Activated CD4-positive, alpha-beta T cell treated with anti-CD3 and anti-CD28 coated beads, Interleukin-2, amount 50 U/mL, for 16 hours (primary cell): ENCODE measurements at places on chromosomes 7 and 10.

DNA sequence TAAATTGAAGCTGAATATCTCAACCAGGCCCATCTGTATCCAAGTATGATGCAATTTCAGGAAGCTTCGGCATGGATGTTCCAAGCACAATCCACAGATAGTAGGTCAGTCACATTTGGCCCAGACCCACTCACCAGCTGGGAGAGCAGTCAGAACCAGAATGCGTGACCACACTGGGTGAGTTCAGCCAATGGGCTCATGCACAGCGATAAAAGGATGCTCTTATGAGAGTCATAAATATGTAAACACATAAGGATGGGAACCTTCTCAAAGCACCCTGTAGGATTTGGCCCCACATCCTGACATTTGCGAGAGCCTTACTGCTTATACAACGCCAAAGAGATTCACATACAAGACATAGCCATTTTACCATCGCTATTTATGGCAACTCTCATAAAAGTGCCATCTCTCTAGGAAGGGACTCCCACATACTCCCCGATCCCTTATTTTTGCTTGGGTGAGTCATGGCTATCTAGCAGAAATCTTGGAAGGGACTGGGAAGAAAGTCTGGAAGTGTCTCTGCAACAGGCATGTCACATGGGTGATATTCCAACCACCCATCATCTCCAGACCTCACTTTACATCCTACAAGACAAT lies 3.0 kb downstream of the AFAP1L2 start:
- DNase-seq, result no peak

GRCh38 chr7:136677471-136678365 lies 190.7 kb upstream of the CHRM2 start:
- no peak for DNase-seq

DNA sequence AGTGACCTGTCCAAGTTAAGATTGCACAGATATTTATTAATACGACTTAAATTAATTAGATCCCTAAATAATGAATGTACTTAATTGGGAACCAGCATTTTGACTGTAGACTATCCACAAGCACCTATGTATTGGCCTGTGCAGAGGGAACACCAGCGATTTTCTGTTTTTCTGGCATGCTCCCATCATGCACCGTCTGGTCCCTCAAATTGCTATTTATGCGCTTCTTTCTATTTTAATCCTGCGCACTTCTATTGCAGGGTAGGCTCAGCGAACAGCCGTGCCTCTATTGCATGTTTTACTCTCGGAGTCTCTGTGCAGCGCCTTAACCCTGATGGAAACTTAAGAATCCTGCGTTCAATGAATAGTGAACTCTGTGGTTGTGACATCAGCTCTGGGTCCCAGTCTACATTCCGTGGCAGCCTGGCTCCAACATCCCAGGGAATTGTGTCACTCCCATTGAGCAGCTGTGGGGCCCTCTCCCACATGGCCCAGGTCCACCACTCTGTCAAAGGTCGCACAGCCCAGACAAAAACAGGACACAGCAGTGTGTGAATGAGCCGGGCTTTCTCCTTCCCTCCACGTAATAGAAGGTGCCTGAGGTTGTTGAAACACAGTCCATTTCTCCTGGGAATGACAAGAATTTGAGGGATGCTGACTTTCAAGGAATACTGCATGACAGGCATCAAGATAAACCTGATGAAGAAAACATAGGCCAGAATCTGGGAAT lies 239.7 kb upstream of the KLF6 start:
- no peak for DNase-seq

DNA sequence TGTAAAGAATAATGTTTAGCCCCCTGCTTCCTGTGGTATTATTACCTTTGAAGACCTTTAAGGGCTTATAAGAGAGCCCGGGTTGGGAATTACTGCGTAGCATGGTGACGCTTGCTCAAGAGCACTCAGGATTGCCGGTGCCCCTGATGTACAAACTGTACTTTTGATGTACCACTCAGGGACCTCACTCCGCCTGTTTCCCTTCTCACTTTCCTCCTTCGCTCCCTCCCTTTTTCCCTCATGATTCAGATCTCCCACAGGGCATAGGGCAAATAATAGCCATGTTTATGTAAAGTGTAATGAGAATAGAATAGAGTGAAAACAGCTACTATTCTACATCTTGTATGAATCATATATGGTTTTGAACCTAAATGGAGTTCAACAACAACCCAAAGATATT lies 77.8 kb upstream of the PDCD4 start:
- no peak for DNase-seq

DNA sequence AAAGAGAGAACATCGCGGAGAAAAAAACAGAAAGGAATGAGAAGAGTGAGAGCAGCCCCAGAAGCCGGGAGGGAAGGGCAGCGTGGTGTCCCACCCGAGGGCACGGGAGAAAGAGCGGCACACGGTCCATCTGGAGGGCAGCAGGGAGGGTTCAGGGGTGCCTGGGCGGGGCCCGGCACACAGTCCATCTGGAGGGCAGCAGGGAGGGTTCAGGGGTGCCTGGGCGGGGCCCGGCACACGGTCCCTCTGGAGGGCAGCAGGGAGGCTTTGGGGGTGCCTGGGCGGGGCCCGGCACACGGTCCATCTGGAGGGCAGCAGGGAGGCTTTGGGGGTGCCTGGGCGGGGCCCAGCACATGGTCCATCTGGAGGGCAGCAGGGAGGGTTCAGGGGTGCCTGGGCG lies 172.4 kb downstream of the ZMYND11 start:
- no peak for DNase-seq

DNA sequence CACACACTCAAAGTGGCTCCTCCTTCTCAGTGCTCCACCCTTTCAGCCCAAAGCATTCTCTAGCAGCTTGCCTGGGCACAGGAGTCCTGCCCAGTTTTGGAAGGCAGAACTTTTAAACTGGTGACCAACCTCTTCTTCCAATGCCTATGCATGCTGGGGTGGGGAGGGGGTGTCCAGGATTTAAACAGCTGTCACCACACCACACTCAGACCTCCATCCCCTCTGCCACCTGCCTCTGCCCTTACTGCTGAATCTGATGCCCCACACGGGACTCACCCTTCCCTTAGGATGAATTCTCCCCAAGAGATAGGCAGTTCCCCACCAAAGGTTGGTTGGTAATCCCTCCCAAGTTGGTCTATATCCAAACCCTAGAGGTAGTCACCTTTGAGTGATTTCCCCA lies 50.2 kb downstream of the FRMPD2 start:
- no peak for DNase-seq

- no peak for DNase-seq
Measured at GRCh38 chr10:76337641-76338040, 906.2 kb downstream of the LRMDA start.

DNA sequence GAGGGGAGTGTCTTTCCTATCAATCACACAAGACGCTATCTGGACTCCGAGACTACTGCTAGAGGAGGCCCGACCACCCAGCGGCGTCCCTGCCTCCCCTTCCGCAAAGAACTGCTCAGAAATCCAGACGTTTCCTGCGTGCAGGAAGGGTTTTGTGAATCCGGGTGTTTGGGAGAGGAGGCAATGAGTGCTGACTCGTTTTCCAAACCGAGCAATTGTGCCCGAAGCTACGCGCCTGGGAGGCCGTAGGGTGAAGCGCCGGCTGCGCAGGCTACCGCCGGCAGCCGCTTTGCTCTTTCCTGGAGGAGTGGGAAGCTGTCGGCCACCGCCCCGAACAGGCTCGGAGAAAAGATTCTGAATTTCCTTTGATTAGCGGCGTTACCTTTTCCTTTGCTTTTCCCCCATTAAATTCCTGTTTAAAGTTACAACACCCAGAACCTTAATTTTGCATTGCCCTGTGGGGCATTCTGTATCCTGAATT lies 5.3 kb downstream of the VAX1 start:
- DNase-seq, result no peak

GRCh38 chr7:24733414-24734060 lies 23.7 kb downstream of the GSDME start:
- no peak for DNase-seq

DNA sequence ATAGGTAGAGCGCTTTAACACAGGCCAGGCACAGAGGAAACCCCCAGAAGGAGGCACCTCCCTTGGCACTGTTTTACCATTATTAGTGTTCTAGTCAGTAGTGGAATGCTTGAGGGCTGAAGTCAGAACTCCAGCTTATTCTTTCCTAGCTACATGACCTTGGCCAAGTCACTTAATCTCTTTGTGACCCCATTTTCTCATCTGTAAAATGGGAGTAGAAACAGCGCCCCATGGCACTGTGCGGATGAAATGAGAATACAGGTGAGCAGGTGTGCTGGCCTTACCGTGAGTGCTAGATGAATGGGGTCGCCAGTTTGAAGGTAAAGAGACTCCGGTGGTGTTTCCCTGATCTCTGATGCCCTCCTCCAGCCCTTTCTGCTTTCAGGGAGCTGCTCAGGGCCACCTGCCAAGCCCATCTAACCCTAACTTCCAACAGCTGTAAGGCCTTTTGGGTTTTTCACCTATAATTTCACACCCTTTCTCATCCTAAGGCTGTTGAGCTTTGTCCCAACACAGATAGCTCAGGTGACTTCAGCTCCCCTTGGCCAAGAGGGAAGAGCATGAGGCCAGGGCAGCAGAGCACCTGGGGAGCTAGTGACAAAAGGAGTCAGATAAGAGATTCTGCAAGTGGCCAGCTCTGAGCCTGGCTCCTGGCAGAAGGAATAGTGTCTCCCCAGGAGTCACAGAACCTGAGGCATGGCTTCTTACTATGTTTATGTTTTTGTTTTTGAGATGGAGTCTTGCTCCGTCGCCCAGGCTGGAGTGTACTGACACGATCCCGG lies 76.8 kb downstream of the SH3PXD2A start:
- DNase-seq, result no peak

GRCh38 chr7:111529507-111530355 lies 32.6 kb downstream of the IMMP2L start:
- no peak for DNase-seq

GRCh38 chr7:151432658-151433521 lies 7.1 kb downstream of the CRYGN start:
- DNase-seq, result peak; percentile 46

GRCh38 chr10:59577984-59578383 lies 131.7 kb downstream of the SLC16A9 start:
- DNase-seq, result no peak

DNA sequence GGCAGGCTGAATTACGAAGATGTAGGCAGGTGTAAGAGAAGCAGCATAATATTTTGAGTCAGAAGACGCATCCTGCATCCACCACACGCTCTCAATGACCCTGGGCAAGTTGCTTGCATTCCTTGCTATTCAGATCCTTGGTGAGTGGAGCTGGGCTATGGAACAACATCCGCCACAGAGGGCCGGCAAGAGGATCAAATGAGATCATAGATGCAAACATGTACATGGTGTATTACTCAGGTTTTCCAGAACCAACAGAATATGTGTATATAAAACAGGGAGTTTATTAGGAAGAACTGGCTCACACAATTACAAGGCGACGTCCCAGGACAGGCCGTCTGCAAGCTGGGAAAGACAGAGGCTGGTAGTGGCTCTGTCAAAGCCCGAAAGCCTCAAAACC lies 51.5 kb downstream of the ADAM12 start:
- no peak for DNase-seq

- DNase-seq, result no peak
Measured at GRCh38 chr7:25026156-25026555, 46.2 kb upstream of the OSBPL3 start.

GRCh38 chr7:36117203-36117840 lies 35.7 kb upstream of the EEPD1 start:
- DNase-seq, result no peak

DNA sequence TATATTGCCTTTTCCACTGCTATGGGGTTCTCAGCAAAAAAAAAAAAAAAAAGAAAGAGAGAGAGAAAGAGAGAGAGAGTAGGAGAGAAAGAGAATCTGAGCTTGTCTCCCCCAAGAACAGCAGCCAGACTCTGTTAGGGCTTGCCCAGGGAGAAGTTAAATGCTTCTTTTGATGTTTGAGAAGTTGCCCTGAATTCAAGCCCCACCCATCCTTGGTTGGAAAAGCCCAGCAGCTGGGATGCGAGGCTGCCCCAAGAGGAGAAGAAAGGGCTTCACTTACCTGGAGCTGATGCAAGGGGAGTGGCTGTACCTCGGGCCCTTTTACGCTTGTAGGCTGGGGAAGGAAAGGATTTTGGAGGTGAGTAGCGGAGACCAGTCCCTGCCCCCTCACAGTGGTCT lies 20.9 kb upstream of the MGMT start:
- DNase-seq, result no peak

DNA sequence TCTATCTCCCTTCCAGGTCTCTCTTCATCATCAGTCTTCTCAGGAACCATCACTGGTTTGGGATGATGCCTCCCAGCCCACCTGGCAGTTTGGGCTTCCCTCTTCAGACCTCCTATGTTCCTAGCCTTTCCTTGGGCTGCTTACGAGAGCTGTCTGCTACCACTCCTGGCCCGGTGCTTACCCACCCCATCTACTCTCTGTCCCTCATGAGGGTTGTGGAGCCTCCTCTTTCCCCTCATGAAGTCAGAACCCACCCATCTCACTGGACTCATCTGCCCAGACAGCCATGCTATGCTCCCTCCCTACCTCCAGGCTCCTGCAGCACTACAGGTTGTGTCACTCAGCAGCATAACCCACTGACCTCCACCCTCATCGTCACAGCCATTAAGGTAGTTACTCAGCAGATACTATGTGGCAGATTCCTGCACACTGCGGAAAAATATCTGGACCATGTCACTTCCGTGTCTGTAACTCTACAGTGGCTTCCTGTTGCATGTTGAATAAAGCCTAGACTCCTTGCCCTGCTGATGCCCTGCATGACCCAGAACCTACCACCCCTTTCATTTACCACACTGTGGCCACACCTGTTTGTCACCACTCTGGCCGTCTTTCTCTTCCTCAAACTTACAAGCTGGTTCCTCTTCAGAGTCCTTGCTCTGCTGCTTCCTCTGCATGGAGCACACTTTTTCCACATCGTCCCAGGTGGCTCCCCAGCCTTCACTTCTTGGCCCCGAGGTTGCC lies 2.0 kb downstream of the DBNL start:
- peak; percentile 69 for DNase-seq

DNA sequence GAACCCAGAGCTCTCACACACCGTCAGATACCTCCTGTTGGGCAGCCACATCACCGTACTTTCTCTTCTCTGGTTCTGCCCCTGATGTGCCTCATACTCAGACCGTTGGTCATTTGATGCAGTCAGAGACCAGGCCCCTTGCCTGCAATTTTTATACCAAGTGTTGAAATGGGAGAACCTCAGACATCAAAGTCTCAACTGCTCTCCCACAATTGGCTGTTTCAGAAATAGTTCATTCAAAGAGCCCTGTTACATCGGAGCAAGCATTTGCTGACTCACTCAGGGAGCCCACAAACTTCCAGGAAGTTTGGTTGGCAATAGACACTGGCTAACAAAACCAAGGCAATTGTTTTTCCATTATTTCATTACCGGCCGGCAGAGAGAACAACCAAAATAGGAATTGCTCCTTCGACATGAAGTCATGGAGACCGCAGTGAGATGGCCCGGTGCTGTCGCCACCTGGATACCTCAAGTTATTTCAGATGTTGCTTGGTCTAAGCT lies 33.5 kb upstream of the ADAM12 start:
- DNase-seq, result no peak

- DNase-seq, result no peak
Measured at GRCh38 chr10:32155075-32155516, 98.9 kb upstream of the KIF5B start.
